Hippocampal formation (tissue), 2 donors: ENCODE measurements at places on chromosomes 1 and 21.

- no peak for DNase-seq
Observed at GRCh38 chr1:202568410-202568809, 141.8 kb downstream of the SYT2 start.

- no peak for DNase-seq
Observed at GRCh38 chr1:220991959-220992704, 112.9 kb downstream of the HLX start.

DNA sequence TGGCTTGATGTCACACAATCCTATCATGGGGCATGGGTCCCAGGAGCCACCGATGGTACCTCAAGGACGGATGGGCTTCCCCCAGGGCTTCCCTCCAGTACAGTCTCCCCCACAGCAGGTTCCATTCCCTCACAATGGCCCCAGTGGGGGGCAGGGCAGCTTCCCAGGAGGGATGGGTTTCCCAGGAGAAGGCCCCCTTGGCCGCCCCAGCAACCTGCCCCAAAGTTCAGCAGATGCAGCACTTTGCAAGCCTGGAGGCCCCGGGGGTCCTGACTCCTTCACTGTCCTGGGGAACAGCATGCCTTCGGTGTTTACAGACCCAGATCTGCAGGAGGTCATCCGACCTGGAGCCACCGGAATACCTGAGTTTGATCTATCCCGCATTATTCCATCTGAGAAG, 46.3 kb downstream of the ACP6 start:
- no peak for DNase-seq

DNA sequence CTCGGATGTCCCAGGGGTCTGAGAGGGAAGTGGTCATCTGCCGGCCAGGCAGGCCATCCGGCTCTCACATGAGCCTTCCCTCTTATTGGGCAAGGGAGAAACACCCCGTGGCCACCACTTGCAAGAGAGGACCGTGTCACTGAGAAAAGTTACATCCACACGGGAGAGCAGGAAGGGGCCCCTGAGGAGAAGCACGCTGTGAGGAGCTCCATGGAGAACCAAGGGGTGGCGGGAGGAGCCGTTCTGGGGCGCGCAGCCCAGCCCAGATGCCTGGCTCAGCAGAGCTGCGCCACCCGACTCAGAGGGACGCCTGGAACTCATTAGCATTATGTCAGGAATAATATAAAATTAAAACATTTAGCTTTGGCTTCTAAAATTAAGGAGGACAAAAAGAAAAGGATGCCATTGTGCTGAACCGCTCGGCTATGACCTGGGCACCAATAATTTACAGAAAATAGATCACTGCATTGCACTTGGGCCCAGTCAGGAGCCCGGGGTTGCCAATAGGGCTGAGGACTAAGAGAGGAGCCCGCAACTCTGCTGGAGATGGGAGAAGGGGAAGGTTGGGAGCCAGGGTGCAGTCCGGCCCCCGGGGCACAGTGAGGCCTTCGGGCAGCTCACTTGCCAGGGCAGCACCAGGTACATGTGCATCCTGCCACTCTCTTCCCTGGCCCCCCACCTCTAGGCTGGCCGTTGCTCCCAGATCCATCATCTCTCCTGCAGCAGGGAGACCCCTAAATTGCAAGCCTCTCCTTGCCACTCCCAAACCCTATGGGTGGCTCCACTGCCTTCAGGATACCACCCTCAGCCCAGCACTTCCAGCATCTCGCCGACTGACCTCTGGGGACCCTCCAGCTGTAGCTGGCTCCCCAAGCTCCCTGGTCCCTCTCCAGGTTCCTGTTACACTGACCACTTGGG, 84.8 kb downstream of the DMRTB1 start:
- DNase-seq = no peak

GRCh38 chr1:205961405-205961804, 18.1 kb upstream of the SLC26A9 start:
- DNase-seq = no peak

DNA sequence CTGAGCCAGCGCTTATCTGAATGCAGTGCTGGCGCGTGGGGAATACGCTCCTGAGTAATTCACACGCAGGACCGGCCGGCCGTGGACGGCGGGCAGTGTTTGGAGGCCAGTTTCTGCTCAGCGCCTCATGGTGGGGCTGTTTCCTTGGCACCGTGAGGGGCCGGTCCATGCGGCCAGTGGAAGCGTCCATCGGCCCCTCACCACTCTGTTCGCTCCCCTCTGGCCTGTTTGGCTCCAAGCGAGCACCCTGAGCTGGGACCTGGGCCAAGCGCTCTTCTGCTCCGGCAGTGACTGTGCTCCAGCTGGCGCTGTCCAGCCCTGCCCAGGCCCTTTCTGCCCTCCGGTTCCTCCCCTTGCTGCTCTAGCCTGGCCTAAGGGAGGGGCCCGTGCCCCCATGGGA, 16.3 kb upstream of the PLCH2 start:
- DNase-seq = peak; percentile 74

- DNase-seq = no peak
Observed at GRCh38 chr1:18422076-18422777, 58.5 kb upstream of the KLHDC7A start.

DNA sequence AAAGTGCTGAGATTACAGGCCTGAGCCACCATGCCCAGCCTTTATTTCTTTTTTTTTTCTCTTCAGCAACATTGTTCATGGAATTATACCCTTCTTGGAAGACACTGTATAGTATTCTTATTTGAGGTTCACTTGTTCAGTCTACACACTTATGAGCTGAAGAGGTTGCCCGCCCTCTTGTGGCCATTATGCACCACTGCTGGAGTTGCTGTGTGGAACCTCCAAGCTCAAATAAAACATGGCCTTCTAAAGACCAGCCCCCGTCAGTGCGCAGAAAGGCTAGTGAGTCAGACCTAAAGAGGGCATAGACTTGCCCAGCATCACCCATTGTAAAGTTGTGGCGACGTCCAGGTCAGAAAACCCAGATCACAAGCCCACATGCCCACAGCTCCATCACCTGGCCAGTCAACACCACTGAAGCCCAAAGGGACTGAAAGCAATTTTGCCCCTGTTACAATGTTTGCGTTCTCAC, 20.4 kb downstream of the LURAP1 start:
- DNase-seq = peak; percentile 92

GRCh38 chr1:66240491-66241484, 293.2 kb upstream of the SGIP1 start:
- no peak for DNase-seq

DNA sequence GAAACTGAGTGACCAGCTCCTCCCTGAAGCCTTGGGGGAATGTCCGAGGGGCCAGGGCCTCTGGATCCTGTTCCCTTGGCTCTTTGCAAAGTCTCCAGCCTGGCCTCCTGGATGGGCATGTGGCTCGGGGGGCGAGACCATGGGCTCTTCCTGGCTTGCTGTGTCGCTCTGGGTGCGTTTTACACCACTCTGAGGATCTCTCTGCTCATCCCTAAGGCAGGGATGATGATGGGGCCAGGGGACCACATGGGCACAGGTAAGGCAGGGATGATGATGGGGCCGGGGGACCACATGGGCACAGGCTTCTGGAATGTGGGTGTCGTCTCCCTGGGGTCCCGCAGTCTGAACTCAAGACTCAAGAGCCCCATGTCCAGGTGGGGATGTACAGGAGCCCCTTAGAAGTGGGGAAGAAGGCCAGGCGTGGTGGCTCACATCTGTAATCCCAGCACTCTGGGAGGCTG, 17.7 kb downstream of the TP73 start:
- DNase-seq = no peak

DNA sequence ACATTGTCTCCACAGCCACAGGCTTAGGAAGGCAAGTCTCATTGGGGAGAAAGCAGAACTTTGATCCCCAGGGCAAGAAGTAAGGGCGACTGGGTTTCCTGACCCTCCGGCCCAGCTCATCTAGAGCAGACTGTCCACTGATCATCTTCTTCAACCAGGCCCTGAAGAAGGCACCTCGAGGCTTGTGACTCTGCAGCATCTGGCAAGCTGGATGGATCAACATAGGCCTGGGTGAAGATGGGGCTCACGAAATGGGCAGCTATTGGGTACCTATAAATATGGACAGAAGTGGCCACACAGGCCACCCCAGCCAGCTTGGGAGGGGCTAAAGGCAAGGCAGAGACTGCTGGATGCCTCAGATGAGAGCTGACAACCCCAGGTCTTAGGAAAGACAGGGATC, 13.0 kb downstream of the TAL1 start:
- DNase-seq = no peak

- no peak for DNase-seq
Observed at GRCh38 chr1:117803318-117803717, 126.1 kb downstream of the GDAP2 start.

DNA sequence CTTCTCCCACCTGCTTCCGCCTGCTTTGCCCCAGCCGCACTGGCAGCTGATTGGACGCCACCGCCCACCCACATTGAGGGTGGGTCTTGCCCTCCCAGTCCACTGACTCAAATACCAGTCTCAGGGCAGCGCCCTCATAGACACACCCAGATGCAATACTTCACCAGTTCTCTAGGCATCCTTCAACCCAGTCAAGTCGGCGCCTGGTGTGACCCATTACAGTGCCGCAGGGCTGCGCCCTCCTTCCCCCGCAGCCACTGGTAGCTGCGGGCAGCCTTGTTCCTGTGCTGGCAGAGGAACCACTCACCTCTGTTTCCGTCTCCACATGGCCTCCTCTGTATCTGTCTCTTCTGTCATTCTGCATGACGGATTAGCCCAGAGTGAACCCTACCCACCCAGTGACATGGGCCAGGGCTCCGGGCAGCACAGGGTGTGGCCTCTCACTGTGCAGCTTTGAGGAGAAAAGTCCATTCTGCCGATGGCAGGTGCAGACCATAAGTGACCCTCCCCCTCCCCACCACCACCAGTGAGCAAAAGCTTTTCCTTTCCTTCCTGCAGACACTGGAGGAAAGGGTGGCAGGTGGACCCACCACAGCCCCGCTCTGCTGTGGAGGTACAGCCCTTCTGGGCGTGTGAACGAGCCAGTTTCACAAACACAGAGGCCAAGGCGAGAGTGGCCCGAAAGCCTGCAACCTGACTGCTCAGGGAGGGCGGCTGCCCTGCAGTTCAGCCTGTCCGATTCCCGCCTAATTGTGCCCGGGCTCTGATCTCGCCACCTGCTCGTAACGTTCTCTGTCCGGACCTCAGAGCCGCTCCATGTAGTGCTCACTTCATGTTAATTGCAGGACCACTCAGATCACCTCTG, 57.1 kb downstream of the FAAP20 start:
- no peak for DNase-seq

- DNase-seq = no peak
Observed at GRCh38 chr1:212166644-212167043, 118.6 kb upstream of the PPP2R5A start.

DNA sequence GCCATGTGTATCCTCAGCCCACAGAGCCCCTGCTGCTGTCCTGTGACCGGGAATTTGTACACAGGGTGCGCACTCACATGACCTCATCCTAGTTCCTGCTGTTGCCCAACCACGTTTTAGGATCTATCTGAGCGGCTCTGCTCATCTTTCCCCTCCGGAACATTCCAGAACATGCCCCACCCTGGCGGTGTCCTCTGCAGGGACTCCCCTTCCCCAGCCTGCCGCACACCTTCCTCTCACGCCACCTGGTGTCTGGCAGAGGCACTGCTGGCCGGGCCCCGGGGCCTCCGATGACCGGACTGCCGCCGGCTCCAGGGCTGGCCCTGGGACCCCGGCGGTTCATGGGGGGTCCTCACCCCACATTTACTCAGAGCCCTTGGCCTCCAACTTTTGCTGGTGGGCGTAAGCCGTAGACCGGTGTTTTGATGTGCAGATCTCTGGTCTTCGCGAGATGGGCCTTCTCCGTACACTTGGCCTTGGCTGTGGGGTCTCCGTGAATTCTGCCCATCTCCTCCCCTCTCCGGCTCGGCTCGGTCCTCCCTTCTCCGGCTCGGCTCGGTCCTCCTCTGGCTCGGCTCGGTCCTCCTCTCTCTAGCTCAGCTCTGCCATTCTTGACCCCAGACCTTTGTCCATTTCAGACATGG, 29.5 kb downstream of the ARHGEF16 start:
- no peak for DNase-seq

DNA sequence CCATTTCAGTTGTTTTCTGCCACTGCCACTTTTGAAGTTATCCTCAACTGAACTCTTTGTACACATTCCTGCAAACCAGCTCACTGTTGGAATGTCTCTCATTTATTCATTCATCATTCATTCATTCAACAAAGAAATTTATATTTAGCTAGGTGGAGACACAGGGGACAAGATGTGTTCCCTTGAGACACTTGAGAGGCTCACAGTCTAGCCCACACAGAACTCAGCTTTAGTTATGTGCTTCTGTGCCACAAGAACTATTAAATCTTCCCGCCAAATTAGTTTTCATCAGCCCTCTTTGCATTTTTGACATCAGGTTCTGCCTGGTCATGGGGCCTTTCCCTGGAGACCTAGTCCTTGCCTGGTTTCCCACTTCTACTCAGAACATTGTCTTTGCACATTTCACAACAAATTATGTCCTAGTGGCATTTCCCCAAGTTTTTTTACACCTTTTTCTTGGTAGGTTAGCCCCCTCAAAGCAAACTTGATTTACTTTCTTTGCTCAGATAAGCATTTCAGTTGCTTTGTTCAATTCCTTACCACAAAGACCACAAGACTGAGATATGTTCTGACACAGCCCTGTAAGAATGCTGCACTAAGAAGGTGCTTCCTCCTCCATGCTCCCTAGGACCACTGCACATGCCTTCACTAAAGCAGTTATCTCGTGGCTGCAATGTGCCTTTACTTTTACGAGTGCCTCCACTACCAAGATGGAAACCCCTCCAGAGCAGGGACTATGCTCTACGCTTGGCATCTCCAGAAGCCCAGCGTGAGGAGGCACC, 31.0 kb downstream of the ILDR2 start:
- no peak for DNase-seq

- DNase-seq = no peak
Observed at GRCh38 chr1:21931171-21932093, 5.7 kb downstream of the HSPG2 start.

DNA sequence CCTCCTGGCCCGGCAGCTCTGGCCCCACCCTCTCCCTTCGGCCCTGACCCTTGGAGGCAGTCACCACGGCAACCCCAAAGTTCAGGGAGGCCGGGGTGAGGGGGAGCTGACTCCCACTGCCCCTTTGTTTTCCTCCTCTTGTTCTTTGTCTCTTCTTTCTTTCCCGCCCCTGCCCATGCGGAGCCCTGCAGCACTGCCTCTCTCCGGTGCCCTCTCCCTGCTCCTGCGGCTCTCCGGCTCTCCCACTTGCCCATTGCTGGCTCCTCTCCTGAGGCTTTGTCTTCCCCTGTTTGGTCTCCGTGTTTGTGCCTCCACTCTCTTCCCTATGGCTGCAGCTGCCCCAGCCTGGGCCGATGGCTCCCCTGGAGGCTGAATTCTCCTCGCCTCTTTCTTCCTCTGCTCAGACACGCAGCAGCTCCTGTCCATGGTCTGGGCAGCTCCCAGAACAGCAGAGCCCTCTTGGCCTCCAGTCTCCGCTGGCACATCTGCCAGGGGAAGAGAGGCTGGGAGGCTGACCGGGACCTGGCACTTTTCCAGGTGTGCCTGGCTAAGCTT, 5.8 kb downstream of the CELSR2 start:
- no peak for DNase-seq

DNA sequence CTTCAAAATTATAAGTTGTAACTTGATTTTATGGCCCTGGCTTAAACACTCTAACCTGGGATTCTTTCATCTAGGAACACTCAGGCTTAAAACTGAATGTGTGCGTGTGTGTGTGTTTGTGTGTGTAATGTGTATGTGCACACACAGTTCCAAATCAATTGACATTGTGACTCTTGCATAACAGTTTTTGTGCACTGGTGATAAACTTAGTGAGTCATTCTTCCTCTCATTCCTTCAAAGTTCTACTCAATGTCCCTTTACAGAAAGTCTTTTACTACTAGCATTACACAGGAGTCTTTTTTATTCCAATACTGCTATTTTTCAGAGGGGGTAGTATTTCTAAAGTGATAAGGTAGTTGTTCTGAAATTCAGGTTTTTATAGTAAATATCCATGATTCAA, 943.6 kb downstream of the KCNT2 start:
- no peak for DNase-seq
